Esophagus mucosa (tissue), 1 donor: ENCODE measurements at places on chromosomes 13 and 19. TPM values are rescaled to one million over a fixed set of nuclear protein-coding genes. Genes with fewer than 3 reads are reported as not detected.

DNA sequence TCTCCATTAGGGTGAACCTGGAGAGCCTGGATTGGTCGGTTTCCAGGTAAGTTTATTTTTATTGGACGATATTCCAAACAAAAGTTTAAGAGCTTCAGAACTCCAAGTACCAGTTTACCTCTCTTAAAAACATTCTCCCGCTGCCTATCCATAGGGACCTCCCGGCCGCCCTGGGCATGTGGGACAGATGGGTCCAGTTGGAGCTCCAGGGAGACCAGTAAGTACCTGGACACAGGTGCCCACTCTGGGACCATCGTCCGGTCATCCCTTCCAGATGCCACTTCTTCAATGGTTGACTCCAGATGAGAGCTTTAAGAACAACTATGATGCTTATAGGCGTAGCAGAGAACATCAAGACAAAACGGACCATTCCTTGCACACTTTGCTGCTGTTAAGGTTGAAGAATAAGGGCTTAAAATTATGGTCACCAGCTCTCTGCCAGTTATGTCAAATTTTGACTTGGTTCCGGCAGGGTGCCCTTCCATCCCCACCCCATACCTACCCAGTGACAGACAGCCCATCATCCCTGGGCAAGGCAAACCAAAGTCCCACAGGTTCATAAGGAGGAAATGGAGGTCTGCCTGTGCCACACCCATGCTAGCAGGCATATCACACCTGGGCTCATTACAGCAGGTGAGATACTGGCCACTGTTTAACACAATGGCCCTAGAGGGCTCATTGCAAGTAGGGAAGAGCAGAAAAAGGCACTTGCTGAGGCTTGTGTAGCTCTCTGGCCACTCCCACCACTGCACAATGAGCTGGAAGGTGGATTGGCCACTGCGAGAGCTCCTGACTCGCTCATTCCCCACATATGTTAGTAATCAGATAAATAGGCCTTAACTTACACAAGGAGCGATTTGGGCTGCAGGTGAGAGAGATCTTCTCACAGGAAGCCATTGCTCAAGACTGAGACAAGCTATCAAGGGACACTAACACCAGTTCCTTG lies 123.6 kb downstream of the COL4A2 start:
- peak; percentile 53 for ATAC-seq

DNA sequence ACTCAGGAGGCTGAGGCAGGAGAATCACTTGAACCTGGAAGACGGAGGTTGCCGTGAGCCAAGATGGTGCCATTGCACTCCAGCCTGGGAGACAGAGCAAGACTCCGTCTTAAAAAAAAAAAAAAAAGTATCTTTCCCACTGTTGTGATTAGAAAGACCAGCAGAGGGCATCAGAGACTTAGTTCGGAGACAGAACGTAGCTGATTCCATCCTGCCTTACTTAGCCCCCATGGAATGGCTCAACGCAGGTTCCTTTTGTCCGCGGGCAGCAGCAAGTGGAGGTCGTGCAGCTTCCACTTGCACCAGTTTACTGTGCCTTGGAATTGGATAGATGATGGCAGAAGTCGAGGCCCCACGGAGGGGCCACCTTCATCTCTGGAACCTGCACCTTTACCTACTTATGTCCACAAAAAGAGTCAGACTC lies 8.1 kb downstream of the TIMM29 start:
- peak; percentile 54 for ATAC-seq

DNA sequence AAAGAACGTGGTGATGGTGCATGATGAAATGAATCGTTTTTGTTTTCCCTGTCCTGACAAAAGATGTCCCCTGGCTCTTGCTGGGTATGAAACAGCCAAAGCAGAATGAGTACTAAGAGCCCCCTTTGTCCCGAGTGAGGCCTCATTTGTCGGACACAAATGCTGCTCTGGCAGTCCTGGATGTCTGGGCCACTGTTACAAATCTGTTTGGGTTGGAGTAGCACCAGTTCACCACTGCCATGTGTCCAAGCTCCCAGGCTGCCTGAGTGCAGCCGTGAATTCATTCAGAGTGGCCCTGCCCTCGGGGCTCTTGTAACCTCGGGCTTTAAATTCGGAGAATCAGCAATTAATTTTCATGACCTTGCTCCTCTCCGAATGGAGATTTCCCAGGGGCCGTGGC lies 182.4 kb downstream of the NUFIP1 start:
- ATAC-seq: no peak

GRCh38 chr13:43874504-43875092 lies 4.9 kb downstream of the CCDC122 start:
- no peak for ATAC-seq

DNA sequence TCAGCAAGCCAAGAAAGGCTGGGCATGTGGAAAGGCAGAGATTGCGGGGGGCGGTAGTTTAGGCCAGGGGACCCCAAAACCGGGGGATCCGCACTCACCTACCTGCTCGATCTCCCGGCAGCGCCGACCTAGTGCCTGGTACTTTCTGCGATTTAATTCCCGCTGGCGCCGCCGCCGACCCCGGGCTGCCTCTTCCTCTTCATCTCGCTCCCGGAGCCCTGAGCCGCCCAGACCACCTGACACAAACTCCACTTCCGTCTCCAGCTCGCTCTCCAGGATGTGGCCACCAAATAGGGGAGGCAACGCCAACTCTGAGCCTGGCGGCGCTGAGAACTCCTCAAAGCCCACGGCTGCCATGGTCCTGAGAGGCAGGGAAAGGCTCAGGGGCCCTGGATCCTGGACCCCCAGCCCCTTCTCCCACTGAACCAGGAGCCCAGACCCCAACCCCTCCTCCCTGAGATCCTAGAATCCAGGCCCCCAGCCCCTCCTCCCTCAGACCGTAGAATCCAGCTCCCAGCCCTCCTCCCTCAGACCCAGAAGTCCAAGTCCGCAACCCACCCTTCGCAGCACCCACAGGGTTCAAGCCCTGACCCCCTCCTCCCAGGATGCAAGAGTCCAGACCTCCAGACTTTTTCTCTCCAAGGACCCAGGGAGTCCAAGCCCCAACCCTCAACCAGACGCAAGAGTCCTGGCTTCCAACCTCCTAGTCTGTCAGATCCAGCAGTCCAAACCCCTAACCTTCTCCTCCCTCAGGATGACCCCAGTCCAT lies 933 bp downstream of the TFPT start:
- peak; percentile 42 for ATAC-seq

- ATAC-seq: peak; percentile 4
Measured at GRCh38 chr19:55096061-55096701, 20.5 kb downstream of the EPS8L1 start.

DNA sequence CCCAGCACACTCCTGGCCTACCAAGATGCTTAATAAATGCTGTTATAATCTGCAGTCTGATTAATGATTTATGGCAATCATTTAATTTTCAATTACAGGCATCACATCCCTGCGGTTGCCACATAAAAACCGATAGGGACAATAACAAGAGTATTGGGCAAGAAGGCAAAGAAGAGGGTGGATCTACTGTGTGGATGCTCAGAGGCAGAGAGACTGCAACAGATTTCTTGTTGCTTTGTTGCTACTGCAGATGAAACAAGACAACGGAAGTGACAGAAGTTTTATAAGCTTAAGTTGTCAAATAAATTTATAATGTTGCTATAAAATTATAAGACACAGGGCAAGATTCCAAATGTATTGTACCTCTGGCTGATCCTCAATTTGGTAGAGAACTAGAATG lies 154.8 kb downstream of the ABCC4 start:
- ATAC-seq: no peak

- ATAC-seq: no peak
Measured at GRCh38 chr13:74726206-74726605, 592.0 kb upstream of the KLF12 start.

DNA sequence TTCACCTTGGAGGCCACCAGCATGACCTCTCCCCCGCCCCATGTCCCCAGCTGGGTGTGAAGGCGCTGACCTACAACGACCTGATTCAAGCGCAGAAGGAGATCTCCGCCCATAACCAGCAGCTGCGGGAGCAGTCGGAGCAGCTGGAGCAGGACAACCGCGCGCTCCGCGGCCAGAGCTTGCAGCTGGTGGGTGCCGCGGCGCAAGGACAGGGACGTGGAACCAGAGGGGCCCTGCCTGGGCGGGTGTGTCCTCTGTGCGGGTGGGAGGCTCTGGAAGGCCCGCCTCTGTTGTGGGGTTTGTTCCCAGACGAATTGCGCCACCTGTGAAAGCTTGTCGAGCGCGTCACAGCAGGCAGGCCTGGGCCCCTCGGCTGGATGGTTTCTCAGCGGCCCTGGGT lies 22.3 kb downstream of the PLEKHJ1 start:
- peak; percentile 11 for ATAC-seq

GRCh38 chr13:44786756-44787155 lies 202.5 kb downstream of the NUFIP1 start:
- peak; percentile 46 for ATAC-seq

DNA sequence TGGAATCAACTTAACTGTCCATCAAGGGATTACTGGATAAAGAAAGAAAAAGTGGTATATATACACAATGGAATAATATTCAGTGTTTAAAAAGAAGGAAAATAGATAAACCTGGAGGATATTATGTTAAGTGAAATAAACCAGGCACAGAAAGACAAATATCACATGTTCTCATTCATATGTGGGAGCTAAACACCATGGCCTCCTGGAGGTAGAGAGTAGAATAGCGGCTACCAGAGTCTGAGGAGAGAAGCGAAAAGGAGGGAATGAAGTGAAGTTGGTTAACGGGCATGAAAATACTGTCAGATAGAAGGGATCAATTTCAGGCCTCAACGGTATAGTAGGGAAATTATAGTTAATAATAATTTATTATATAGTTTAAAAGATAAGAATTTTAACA lies 147.5 kb upstream of the OBI1 start:
- no peak for ATAC-seq

GRCh38 chr13:76516586-76516985 lies 369.6 kb downstream of the KCTD12 start:
- ATAC-seq: no peak

DNA sequence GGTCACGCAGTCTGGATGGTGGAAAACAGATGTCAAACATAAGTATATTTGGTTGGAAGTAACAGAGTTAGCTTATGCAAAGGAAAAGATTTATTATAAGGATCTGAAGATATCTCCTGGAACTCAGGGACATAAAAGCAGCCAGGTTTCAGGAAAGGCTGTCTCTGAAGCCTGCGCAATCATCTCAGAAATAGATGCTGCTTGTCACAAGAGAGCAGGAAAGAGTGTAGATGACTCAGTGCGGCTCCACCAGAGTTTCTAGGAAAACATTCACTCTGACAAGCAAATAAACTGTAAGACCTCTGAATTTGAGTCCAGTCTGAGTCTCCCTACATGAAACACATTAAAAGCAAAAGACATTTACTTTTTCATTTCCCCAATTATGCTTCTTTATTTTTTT lies 220.4 kb upstream of the HTR2A start:
- ATAC-seq: no peak

DNA sequence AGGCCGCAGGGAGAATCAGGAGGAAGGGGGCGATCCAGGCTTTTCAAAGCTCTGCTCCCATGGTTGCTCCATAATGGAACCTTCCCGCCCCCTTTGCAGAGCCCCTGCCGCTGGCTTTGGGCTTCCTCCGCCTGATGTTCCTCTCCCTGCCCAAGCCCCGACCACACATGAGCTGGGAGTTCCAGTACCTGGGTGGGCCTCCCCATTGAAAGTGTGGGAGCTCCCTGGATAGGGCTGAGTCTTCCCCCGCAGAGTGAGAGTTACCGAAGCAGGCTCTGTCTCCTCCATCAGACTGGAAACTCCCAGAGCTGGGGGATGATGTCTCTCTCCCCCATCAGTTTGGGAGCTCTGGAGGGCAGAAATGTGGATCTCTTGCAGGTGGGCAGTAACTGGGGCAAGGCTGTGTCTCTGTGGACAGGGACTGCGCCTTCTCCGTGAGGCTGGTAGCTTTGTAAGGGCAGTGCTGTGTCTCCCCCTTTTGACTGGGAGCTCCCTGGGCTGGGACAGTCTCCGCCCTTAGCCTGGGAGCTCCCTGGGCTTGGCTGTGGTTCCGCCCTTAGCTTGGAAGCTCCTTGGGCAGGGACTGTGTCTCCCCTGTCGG lies 722 bp downstream of the DCAF15 start:
- peak; percentile 61 for ATAC-seq

DNA sequence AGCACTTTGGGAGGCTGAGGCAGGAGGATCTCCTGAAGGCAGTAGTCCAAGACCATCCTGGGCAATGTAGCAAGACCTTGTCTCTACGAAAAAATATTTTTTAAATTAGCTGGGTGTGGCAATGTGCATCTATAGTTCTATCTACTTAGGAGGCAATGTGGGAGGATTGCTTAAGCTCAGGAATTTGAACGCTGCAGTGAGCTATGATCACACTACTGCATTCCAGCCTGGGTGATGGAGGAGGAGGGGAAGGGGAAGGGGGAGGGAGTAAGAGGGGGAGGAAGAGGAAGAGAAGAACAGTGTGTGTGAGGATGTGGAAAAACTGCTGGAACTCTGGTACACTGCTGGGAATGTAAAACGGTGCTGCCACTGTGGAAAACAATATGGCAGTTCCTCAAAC lies 9.2 kb upstream of the CLIP3 start:
- no peak for ATAC-seq

- peak; percentile 87 for ATAC-seq
Measured at GRCh38 chr19:44776402-44777096, 1.1 kb upstream of the CBLC start.

DNA sequence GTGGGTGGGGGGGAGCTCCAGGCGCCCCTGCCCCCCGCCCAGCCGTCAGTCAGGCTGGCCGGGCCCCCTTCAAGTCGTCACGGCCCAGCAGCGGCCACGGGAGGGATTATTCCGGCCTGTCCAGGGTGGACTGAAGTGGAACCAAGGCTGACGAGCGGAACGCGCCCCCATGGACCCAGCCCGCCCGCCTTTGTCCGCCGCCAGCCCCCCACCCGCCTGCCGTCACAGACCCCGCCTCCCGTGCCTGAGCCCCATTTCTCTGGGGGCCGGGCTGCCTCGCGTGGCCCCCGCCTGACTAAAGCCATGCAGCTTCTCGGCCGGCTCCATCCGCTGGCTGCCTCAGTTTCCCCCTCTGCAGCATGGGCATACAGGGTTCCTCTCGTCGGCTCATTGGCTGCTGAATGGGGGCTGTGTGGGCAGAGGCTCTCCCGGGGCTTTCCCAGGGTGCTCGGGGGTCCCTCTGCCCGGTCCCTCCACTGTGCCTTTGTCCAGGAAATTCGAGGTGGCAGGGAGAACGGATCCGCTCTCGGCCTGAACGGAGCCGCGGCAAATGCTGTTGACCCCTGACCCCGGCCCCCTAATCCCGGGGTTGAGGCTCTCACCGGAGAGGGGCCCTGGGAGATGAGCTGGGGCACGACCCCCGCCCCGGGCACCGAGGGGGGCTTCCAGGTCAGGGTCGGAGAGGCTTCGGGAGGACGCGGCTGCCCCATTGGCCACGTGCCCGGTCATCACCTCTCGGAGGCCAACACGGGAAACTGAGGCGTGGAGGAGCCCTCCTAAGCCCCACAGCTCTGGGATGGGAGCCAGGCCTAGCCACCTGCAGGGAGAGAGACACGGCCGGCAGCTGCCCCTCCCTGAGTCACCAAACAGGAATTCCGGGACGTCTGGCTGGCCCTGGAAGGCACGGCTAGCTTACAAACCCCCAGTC lies 27.4 kb downstream of the EFNA2 start:
- peak; percentile 34 for ATAC-seq

The RNF113B gene
- not detected for total RNA-seq

The IGSF23 gene
- total RNA-seq: not detected

The PRTN3 gene
- not detected for total RNA-seq

The ZNF90 gene
- 0.96 TPM for total RNA-seq

The FUT1 gene
- total RNA-seq: 6.1 TPM
